Activated T-cell treated with anti-CD3 and anti-CD28 coated beads, Interleukin-2, amount 50 U/mL, for 48 hours (primary cell): ENCODE measurements at places on chromosomes 5 and 9.

DNA sequence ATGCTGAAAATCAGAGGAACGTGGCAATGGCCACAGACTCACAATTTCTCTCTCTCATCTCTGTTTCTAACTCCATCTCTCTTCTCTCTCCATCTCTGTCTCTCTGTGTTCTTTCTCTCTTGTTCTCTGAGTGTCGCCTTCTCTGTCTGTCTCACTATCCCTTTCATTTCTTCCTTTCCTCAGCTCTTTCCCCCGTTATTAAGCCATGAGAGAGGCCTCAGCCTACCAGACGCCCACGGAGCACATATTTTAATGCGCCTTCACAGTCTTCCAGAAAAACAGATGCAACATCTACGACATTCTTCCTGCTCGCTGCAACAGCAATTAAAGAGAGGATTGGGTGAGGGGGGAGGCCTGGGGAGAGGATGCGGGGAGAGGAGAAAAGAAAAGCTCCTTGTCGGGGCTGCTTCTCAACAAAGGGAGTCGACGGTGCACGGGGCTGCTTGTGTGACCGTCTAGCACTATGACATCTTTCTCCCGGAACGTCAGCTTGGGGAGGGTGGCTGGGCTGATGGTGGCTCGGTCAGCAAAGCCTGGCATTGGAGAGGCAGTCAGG lies 37.7 kb upstream of the NEURL1B start:
- DNase-seq, result no peak

DNA sequence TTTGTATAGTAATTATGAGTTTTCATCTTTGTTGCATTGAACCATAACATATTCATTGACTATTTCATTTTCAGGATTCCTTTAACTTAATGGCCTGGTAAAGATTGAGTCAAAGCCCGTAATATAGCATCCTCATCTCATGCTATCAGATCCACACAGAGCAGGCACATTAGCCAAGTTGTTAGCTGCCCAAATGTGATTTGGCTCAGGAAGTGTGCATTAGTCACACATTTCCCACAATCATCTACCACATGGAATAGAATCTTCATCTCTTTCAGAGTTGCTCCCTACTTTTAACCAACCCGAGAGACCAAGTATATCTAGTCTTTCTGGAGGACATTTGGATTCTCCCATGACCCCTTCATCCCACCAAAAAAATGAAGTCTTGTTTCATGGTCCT lies 481.0 kb upstream of the PTGER4 start:
- no peak for DNase-seq

DNA sequence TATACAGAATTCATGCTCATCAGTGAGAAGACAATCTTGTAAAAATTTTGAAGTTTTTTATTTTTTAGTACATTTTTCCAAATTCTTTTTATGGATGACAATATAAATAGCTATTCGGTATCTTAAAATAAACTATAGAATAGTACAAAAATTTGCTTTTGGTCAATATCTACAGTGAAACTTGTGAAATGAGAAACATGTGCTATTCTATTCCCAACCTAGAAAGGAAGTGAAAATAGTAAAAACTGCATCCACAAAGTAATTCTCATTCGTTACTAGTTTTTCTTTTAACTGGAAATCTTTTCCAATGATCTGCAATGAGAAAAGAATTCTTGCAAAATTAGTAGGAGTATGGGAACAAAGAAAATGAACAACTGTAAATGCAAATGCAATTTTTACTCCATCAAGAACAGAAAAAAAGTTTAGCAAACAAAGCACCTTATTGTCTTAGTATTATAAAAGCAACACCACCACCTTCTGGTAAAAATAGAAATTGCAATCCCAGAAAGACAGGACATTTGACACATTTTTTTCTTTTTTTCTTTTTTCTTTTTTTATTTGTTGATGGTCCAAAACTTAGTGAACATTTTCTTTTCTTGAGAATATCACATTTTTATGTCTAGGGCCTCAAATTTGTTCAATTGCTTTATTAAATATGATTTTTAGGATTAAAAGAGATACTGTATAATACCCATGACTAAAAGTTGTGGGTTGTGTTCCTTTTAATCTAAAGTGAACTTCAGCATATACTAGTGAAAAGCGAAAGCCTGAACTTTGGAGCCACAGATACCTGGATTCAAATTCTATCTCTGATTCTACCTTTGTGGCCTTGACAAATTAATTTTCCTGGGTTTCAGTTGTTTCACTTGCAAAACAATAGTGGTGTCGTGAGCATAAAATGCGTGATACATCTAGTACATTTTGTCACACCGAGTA lies 72.3 kb downstream of the SLCO4C1 start:
- DNase-seq, result no peak

- DNase-seq, result no peak
These were observed 473 bp upstream of the GABRA1 start for GRCh38 chr5:161847447-161847846.

DNA sequence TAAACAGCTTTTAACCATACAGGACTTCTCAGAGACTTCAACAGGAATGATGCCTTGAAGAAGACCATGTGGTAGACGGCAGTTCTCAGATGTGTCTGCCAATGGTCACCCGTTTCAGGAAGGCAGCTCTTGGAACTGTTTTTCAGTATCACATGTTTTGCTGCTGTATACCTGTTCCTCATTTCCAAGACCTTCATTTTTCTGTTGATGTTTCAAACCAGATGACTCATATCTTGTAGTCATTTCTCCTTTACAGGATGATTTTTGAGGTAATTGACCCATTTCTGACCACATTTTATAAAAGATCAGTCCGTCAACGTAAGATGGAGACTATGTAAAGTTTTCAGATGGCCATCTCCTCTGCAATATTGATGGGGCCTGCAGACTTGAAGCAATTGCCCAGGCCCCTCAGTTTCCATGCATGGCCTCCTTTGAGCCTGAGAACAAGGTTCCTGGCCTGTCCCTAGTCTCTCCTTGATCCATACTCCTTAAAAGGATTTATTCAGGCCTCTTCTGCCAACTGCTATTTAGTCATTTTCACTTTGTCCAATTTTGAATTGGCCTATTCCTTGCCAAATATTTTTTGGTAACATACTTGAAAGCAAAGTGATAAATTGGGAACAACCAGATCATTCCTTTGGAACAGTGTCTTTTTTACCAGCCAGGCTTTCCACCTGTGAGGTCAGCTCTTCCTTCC lies 128.6 kb downstream of the PDZD2 start:
- no peak for DNase-seq

DNA sequence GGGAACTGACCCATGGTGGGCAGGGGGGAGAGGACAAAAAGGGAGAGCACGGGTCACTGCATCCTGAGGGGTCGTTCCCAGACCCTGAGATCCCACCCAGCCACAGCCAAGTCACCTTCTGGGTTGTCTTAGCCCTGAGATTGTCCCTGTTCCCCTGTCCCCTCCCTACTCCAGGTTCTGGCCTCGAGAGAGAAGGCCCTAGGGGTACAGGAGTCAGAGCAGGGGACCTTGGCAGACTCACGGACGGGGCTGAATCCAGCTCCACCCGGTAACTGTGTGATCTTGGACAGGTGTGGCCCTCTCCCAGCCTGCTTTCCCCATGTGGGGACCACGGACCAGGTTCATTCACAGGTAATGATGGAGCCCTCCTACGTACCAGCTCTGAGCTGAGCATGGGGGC lies 11.2 kb upstream of the CERCAM start:
- DNase-seq, result no peak

- DNase-seq, result no peak
These were observed 73.3 kb downstream of the GLIS3 start for GRCh38 chr9:4226331-4227250.

- no peak for DNase-seq
These were observed 2.8 kb upstream of the BNC2 start for GRCh38 chr9:16873126-16873802.
